Right ventricle myocardium inferior (tissue), 1 donor: ENCODE measurements at places on chromosomes 11 and 22. TPM values are rescaled to one million over a fixed set of nuclear protein-coding genes. Genes with fewer than 3 reads are reported as not detected.

- no peak for DNase-seq
Observed at GRCh38 chr11:131932584-131933325, 562.3 kb downstream of the NTM start.

The OR2AG1 gene
- total RNA-seq = not detected

The SLC22A9 gene
- total RNA-seq = not detected

- DNase-seq = peak; percentile 92
Observed at GRCh38 chr11:119340335-119341221, at the start of gene C1QTNF5. TSS of gene C1QTNF5 (minus strand) at chr11:119340883. CDS start at chr11:119340397, 486 bp downstream.

GRCh38 chr11:126007238-126007637 is 55.4 kb downstream of the CDON start:
- DNase-seq = no peak

DNA sequence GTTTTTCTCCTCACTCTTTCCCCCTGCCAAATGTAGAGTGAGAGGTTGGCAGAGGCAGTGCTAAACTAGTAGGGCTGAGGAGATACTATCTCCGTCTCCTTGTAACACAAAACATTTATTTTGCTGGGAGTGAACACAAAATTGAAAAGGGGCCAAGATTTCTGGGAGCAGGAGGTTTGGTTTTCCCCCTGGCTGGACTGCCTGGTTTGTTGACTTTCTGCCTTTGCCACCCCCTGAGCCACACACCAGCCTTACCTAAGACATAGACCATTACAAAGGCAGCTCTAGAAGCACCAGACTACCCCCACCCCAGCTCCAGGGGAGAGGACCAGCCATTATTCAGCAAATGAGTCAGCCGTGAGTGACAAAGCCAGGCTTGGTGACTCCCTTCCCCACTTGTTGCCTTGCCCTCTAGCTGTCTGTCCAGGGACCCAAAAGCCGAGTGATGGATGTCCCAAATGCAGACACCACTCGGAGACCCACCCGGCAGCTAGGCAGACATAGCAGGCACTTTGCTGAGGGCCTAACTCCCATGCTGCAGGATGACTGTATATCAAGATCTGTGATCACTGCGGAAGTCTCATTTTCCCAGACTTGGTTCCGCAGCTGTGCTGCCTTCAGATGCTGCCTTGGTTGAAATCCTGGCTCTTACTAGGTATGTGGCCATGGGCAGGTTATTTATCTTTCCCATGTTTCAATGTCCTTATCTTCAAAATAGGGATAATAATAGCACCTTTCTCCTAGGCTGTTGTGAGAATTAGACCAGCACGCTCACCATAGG is 17.7 kb upstream of the CDON start:
- DNase-seq = no peak

DNA sequence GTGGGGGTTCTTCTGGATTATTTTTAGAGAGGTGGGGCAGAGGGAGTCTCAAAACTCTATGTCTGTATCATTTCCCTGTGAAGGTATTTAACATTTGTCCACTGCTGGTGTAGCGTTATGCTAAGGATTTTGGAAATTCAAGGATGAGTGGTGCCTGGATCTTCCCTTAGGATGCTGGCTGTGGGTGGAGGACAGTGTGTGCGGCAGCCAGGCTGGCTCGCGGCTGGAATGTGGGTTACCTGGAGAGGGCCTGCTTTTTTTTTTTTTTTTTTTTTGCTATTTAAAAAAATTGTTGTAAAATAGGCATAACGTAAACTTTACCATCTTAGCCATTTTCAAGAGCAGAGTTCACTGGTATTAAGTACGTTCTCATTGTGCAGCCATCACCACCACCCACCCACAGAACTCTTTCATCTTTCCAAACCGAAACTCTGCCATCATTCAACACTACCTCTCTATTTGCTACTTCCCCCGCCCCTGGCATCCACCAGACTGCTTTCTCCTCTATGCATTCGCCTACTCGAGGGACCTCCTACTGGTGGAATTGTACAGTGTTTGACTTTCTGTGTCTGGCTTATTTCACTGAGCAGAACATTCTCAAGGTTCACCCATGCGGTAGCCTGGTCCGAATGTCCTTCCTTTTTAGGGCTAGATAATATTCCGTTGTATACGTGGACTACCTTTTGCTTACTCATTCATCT is 67.1 kb downstream of the PARVB start:
- peak; percentile 30 for DNase-seq

GRCh38 chr11:43830928-43831440 is 49.6 kb upstream of the ALKBH3 start:
- DNase-seq = no peak

DNA sequence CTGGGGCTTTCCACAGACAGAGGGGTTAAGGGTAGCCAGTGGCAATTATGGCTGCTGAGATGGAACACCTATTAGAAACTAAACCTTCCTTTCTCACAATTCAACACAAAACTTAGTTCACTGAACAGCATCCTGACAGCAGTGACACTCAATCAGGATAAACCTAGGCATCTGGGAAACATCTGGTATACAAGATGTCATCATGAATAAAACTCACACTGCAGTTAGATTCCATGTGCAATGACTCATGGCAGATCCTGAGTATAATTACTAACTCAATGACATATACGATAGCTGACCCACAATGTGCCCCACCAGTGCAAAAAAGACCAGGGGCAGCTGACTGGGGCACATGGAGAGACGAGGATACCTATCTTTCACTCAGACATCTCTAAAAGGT is 17.7 kb downstream of the RBFOX2 start:
- DNase-seq = no peak

DNA sequence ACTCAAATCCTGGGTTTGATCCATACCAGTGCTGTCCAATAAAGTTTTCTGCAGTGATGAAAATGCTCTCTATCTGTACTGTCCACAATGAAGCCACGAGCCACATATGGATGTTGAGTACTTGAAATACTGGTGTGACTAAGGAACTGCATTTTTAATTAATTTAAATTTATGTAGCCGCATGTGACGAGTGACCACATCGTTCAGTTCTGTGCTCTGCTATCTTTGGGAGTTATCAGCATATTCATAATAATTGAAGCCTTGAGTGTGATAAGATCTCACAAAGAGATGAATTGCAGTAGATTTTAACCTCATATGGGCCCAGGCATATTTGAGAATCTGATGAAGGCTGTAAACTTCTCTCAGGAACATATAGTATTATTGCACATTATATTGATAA is 40.8 kb downstream of the GRAMD1B start:
- DNase-seq = no peak

- DNase-seq = no peak
Observed at GRCh38 chr22:48105259-48105658, 1342.8 kb downstream of the TBC1D22A start.

The BRSK2 gene
- 1.4 TPM for total RNA-seq

DNA sequence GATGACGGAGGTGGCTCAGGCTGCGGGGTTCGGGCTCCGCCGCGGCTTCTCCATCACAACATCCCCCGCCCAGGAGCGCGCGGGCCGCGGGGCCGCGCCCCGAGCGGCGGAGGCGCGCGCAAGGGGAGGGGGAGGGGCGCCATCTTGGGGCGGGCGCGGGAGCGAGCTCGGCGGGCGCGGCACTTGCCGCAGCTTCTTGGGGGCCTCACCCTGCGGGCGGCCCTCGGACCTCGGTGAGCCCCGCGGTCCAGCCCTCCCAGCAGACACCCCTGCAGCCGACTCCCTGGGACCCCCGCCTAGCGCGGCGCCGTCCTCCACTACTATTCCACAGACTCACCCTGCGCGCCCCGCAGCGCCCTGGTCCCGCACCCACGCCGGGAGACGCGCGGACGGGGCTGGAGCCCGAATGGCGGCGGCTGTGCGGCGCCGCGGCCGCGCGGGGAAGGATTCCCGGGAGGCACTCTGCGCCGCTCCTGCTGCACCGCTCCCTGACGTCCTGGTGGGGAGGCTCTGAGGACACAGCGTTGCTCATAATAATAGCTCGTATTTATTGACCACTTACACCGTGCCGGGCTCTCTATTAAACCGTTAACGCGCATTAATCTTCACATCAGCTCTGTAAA is at the start of gene APBB1:
TSS of gene APBB1 (minus strand) at position 86 of the 623 bp plus-strand sequence. CDS start 7,747 bp downstream, outside the sequence.
- DNase-seq = peak; percentile 77

The ARVCF gene
- total RNA-seq = 30.5 TPM

DNA sequence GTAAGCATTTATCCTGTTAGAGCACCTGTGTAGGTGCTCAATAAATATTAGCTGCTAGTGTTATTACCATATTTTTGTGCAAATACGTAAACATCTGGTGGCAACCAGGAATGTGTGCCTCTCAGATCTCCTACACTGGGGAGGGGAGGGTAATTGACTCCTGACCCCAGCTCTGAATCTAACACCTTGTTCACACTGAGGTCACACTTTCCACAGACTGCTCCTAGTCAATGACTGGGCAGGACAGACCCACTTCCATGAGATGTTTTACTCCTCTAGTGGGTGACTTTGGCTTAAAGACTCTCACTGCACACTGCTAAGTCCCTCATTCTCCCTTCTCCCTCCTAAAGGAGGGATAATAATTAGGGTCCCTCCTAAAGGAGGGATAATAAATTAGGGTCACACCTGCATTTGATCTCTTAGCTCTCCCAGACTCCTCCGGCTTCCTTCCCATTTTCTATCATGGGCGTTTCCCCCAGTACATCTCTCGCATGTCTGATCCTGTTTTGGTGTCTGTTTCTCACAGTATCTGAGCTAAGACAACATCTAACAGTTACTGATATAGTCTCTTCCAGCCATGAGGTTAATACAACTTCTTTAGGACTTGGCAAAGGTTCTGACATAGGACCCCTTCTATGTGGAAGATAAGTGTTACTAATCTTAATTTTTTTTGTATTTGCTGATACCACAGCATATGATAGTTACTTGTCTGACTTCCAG is 8.0 kb downstream of the CSTPP1 start:
- DNase-seq = no peak

The TXNRD2 gene
- 40.9 TPM for total RNA-seq

GRCh38 chr22:25068707-25069106 is 116.2 kb downstream of the KIAA1671 start:
- no peak for DNase-seq

The SHANK2 gene
- total RNA-seq = 0.03 TPM

- DNase-seq = no peak
Observed at GRCh38 chr11:108965306-108966001, 300.6 kb downstream of the DDX10 start.

- no peak for DNase-seq
Observed at GRCh38 chr22:17149076-17149815, 9.8 kb downstream of the HDHD5 start.

The MRGPRX3 gene
- total RNA-seq = not detected

GRCh38 chr11:88418508-88418907 is 81.0 kb upstream of the CTSC start:
- DNase-seq = no peak

- DNase-seq = no peak
Observed at GRCh38 chr11:67076202-67076601, 19.6 kb downstream of the RHOD start.

DNA sequence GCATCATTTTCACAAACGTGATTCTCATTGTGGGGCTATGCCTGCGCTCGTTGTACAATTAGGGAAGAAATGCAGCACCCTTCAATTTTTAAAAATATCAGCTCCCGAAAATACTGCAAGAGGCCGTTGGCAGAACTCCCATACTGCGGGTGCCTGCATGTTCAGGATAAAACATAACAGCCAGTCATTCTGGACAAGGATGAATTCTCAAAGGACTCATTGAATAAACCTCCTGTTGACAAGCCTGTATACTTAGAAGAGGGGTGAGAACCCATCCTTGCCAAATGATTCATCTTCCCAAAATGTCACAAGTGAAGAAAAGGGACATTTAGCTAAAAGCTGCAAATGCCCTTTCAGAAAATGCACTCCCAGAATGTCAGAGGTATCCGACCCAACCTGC is 141.9 kb downstream of the CSNK2A3 start:
- DNase-seq = no peak

- no peak for DNase-seq
Observed at GRCh38 chr11:79592824-79593223, 152.0 kb upstream of the TENM4 start.

DNA sequence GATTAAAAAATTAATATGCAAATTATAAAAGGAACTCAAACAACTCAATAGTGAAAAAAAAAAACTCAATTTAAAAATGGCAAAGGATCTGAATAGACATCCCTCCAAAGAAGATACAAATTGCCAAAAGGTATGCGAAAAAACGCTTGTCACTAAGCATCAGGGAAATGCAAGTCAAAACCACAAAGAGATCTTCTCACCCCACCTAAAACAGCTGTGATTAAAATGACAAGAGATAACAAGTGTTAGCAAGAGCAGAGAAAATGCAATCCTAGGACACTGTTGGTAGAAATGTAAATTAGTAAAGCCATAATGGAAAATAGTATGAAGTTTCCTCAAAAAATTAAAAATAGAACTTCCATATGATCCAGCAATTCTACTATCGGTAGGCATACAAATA is 166.3 kb upstream of the ZC3H12C start:
- DNase-seq = no peak

The ANGPTL5 gene
- total RNA-seq = 1.5 TPM

GRCh38 chr22:37060801-37061610 is 9.5 kb downstream of the KCTD17 start:
- DNase-seq = peak; percentile 28

- no peak for DNase-seq
Observed at GRCh38 chr11:7449841-7450214, 35.5 kb upstream of the OLFML1 start.

DNA sequence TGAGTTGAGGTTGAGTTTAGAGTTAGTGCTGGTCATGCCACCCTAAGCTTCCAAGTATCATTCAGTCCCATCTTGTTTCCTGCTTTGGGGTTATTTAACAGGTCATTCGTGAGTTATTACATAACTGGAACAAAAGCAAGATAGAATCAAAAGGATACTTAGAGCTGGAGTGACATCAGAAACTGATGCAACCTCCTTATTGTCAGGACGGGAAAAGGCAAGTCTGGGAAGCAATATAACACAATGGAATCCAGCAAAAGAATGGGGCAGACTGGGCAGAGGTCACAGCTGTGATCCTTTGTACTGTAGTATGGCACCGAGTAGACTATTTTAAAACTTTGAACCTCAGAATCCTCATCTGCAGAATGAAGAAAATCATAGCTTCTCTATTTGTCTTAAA is 4.4 kb upstream of the PRSS23 start:
- no peak for DNase-seq

GRCh38 chr11:70135625-70136059 is 57.5 kb downstream of the ANO1 start:
- no peak for DNase-seq

The P2RY2 gene
- 20.0 TPM for total RNA-seq

The TBX1 gene
- 3.6 TPM for total RNA-seq

The SUSD2 gene
- total RNA-seq = 2.8 TPM

GRCh38 chr11:120912504-120912903 is 111.4 kb upstream of the TBCEL start:
- no peak for DNase-seq

DNA sequence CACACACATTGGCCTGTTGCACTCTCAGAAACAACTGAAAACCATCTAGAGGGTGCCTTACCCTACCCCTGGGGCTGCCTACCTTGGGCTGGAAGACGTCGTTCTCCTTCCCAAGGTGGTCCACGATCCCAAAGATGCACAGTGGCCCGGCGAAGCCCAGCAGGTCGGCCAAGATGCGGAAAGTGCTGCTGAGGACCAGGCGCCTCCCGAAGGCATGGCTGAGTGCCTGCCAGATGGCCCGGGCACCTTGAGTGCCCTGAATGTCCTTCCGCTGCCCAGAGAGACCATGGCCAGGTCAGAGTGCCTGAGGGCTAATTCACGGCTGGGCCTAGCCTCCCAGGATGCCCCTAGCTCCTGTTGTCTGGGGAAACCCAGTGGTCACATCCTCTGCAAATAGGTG is 16.2 kb downstream of the ABCC8 start:
- no peak for DNase-seq

GRCh38 chr11:124834526-124835180 is 30.6 kb upstream of the ROBO3 start:
- no peak for DNase-seq

The MS4A4A gene
- total RNA-seq = 23.8 TPM

The CNIH2 gene
- total RNA-seq = not detected
